Mammary microvascular endothelial cell (primary cell): ENCODE measurements at places on chromosomes 16 and 17. TPM values are rescaled to one million over a fixed set of nuclear protein-coding genes. Genes with fewer than 3 reads are reported as not detected.

TNK1 gene
- 0.15 and 2.5 TPM in 2 replicates for total RNA-seq

HID1 gene
- total RNA-seq = 14.3 and 15.5 TPM in 2 replicates

ZNF785 gene
- total RNA-seq = 4.8 and 5.2 TPM in 2 replicates

WNK4 gene
- 2.9 and 3.7 TPM in 2 replicates for total RNA-seq

GEMIN4 gene
- 24.4 and 28.2 TPM in 2 replicates for total RNA-seq

CDRT15L2 gene
- not detected in 2 replicates for total RNA-seq

NEUROD2 gene
- total RNA-seq = not detected in 2 replicates

EMP2 gene
- total RNA-seq = 15.8 and 17.7 TPM in 2 replicates

CHST4 gene
- not detected in 2 replicates for total RNA-seq

ZNF594 gene
- 2.2 and 3.5 TPM in 2 replicates for total RNA-seq

ARHGDIG gene
- total RNA-seq = 0.20 and 2.0 TPM in 2 replicates

SETD6 gene
- 7.3 and 7.5 TPM in 2 replicates for total RNA-seq

CMTM2 gene
- not detected in 2 replicates for total RNA-seq

RPL38 gene
- total RNA-seq = 443 and 550 TPM in 2 replicates

TBC1D28 gene
- not detected in 2 replicates for total RNA-seq

SOST gene
- not detected in 2 replicates for total RNA-seq

CLEC18A gene
- under 0.01 TPM in 1 of 2 replicates, not detected in the other for total RNA-seq

CETP gene
- 24.0 and 30.0 TPM in 2 replicates for total RNA-seq

ZNF597 gene
- 1.3 and 1.5 TPM in 2 replicates for total RNA-seq

CYLD gene
- 21.2 and 22.3 TPM in 2 replicates for total RNA-seq

KRTAP4-6 gene
- total RNA-seq = not detected in 2 replicates

FCSK gene
- 13.7 and 15.0 TPM in 2 replicates for total RNA-seq

NPIPA5 gene
- 3.1 and 5.1 TPM in 2 replicates for total RNA-seq

SPNS3 gene
- 0.93 and 0.98 TPM in 2 replicates for total RNA-seq

SMIM36 gene
- not detected in 2 replicates for total RNA-seq

ANKFN1 gene
- total RNA-seq = not detected in 2 replicates

TRAPPC1 gene
- 62.7 and 76.0 TPM in 2 replicates for total RNA-seq

CRYBA1 gene
- not detected in 2 replicates for total RNA-seq

NDUFAB1 gene
- total RNA-seq = 205 and 239 TPM in 2 replicates

ACE gene
- 13.5 and 15.8 TPM in 2 replicates for total RNA-seq

KCNJ2 gene
- total RNA-seq = 2.9 and 3.5 TPM in 2 replicates

PLD2 gene
- total RNA-seq = 18.0 and 18.8 TPM in 2 replicates

PITPNM3 gene
- total RNA-seq = 0.20 and 0.39 TPM in 2 replicates

LGALS9C gene
- not detected in 2 replicates for total RNA-seq

SPECC1 gene
- total RNA-seq = 3.9 and 4.7 TPM in 2 replicates

CCL17 gene
- not detected in 2 replicates for total RNA-seq

CCL5 gene
- total RNA-seq = 4.7 and 5.0 TPM in 2 replicates

RAB26 gene
- total RNA-seq = 0.13 and 1.3 TPM in 2 replicates

APOBR gene
- total RNA-seq = not detected in 2 replicates

AOC2 gene
- 0.20 and 0.27 TPM in 2 replicates for total RNA-seq

TBC1D3I gene
- not detected in 2 replicates for total RNA-seq

INCA1 gene
- 0.39 TPM in 1 of 2 replicates, not detected in the other for total RNA-seq

RSKR gene
- total RNA-seq = 1.5 and 2.5 TPM in 2 replicates

PLEKHM1 gene
- 27.0 and 29.9 TPM in 2 replicates for total RNA-seq

DHRS7C gene
- not detected in 2 replicates for total RNA-seq

GJD3 gene
- total RNA-seq = 4.2 TPM in 1 of 2 replicates, not detected in the other

SYT17 gene
- 0.15 and 0.80 TPM in 2 replicates for total RNA-seq

GDPD1 gene
- total RNA-seq = 0.34 and 1.3 TPM in 2 replicates

CD300H gene
- not detected in 2 replicates for total RNA-seq

FAM83G gene
- 24.0 and 25.9 TPM in 2 replicates for total RNA-seq

MCRIP2 gene
- 27.6 and 35.6 TPM in 2 replicates for total RNA-seq

UMOD gene
- not detected in 2 replicates for total RNA-seq

KIF18B gene
- total RNA-seq = 16.4 and 18.6 TPM in 2 replicates

CDH5 gene
- 715 and 798 TPM in 2 replicates for total RNA-seq
